ENCODE measurements at places on chromosomes 11 and 22. TPM values are rescaled to one million over a fixed set of nuclear protein-coding genes. Genes with fewer than 3 reads are reported as not detected.

The ARHGAP20 gene
- total RNA-seq = not detected

The LGALS12 gene
- total RNA-seq = not detected

The DBX1 gene
- 0.19 TPM for total RNA-seq

The FIBIN gene
- total RNA-seq = not detected

The CABP4 gene
- total RNA-seq = 8.5 TPM
